ENCODE measurements at places on chromosomes 3 and 15.

DNA sequence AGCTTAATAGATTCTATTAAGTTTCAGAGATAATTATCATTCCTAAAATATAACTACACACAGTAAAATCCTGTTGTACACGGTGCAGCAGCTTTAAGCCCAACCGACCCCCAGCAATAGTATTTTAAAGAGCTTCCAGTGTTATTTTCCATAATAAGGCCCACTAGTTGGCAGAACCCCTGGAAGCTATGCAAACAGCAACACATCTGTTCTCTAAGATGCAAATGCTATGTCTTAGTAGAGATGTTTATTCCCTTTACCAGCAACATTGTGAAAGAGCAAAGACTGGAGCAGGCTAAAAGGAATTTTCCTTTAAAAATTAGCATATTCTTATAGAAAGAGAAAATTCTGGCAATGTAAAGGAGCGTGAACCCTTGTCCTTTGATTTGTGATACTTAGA is 819.7 kb upstream of the ALCAM start:
- ATAC-seq = no peak

GRCh38 chr15:62644889-62645742 is 397.4 kb upstream of the TPM1 start:
- no peak for ATAC-seq

DNA sequence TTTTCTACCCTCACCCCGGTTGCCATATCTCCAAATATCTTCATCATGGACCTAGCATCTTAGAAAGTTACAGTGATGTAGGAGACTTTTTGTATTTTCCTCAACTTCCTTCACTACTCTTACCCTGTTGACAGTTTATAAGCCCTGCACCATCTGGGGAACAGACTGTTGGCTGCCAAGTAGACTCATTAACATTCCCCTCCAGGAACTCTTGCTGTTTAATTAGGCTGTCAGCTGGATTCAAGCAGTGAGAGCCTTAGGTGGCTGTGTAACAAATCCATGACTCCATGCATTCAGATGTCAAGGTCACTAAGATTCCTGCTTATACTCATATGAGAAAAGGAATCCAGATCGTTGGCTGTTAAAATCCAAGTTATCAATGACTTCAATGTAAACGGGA is 198.3 kb downstream of the NAALADL2 start:
- ATAC-seq = no peak

GRCh38 chr3:121894301-121894990 is at the start of gene SLC15A2:
Gene SLC15A2, plus strand, starts transcription at chr3:121894401. Its CDS starts 76 bp downstream, at chr3:121894477.
- no peak for ATAC-seq
